ENCODE measurements at places on chromosomes 12 and 14.

DNA sequence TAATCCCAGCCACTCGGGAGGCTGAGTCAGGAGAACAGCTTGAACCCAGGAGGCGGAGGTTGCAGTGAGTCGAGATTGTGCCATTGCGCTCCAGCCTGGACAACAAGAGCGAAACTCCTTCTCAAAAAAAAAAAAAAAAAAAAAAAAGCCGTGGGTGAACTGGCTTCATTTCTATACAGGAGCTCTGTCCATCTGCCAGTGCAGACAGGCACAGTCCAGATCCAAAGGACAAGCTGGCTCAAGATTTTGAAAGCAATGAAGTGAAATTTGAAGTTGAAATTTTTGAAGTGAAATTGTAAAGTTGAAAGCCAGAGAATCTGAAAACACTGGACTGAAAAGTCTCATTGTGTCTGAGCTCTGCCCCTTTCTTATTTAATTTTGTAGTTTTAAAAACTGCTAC lies 134.7 kb downstream of the CALM1 start:
- no peak for DNase-seq

GRCh38 chr14:66216763-66217162 lies 269.4 kb upstream of the CCDC196 start:
- no peak for DNase-seq

DNA sequence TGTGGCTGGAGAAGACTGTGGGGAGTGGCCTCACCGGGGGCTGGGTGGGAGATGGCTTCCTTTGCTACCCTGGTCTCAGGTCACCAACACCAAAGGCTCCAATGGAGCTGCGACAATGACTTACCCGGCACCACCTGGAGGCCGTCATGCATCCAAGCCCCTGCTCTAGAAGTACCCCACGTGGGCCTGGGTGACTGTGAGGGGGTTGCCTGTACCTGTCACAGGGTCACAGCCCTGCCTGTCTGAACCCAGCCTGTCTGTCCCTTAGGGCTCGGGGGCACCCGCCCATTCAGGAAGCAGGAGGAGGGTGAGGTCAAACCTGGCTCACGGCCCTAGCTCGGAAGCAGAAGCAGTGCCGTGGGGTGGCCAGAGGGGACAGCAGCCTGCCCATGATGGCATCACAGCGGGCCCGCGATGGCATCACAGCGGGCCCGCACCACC lies 18.9 kb downstream of the ABCB9 start:
- no peak for DNase-seq

GRCh38 chr14:53401646-53402045 lies 248.5 kb upstream of the DDHD1 start:
- DNase-seq: no peak

DNA sequence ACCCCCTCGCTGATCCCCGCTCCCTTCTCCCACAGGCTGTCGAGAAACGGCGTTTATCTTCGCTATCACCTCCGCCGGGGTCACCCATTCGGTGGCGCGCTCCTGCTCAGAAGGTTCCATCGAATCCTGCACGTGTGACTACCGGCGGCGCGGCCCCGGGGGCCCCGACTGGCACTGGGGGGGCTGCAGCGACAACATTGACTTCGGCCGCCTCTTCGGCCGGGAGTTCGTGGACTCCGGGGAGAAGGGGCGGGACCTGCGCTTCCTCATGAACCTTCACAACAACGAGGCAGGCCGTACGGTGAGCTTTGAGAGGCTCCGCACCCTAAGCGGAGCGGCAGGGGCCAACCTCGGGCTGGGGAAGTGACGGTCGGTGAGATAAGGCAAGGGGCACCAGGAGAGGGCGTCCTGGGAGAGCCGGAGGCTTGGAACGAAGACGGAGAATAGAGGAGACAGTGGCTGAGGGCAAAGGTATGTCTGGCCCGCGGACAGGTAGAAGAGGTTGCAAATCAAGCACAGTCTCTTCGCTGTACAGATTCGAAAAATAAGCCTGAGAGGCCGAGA lies 2.3 kb downstream of the WNT1 start:
- peak; percentile 49 for DNase-seq

GRCh38 chr12:20450591-20451180 lies 82.3 kb downstream of the PDE3A start:
- DNase-seq: no peak

DNA sequence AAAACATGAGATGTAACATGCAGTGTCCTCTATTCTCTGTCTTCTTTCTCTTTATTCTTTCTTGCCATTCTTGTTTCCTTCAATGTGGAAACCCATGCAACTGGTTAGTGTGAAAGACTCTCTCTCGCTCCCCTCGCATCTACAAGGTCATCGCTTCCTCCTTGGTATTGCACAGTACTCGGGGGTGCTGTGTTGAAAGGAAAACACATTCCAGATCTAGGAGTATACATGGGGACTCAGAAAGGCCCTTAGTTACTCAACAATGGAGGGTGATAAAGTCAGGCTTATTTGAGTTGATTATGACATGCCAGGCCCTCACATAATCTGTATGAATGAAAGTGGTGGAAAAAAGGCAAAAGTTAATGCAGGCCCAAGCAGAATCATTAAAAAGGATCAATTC lies 75.5 kb upstream of the OVCH1 start:
- DNase-seq: no peak
